AG04449 (cell line): ENCODE measurements at places on chromosomes 1 and 21.

DNA sequence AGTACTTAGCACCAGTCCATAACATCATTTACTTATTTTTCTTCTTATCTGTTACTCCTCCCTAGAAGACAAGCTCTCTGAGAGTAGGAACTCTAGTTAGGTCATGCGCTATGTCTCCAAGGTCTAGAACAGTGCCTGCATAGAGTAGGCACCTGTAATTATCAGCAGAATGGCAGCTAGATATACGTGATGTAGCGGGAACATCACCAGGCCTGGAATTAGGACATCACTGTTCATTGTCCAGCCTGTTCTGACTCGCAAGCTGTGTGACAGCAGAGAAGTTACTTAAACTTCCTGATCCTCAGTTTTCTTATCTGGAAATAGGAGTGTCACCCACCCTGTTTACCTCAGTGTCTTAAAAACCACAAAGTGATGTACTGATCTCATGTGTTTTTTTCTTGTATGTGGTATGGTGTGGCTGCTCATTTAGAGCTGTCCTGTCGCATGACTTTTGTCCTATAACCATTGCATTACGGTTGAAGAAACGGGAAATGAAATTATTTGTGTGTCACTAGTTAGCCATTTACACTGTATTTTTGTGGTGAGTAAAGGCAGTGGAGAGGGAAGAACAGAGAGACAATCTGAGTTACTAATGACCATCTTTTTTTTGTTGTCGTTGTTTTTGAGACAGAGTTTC is 37.1 kb upstream of the EXO1 start:
- DNase-seq: no peak

DNA sequence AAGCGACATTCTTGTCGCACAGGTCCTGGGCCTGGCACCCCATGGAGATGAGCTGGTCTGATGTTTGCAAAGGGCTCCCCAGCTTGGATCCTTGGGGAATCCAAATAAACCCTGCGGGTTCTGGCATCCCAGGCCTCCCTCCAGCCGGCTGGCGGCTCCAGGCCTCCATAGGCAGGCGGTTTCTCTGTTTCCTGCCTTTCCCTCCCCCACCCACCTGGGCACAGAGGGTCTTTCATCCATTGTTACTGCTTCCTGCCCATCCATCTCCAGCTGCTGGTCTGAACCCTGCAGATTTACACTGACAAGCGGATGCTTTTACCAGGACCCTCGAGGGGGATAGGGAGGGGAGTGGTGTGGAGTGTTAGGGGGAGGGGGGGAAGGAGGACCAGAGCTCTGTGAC is 39.1 kb upstream of the ID3 start:
- no peak for DNase-seq

GRCh38 chr1:47709019-47709871 is 271.4 kb downstream of the FOXD2 start:
- no peak for DNase-seq

DNA sequence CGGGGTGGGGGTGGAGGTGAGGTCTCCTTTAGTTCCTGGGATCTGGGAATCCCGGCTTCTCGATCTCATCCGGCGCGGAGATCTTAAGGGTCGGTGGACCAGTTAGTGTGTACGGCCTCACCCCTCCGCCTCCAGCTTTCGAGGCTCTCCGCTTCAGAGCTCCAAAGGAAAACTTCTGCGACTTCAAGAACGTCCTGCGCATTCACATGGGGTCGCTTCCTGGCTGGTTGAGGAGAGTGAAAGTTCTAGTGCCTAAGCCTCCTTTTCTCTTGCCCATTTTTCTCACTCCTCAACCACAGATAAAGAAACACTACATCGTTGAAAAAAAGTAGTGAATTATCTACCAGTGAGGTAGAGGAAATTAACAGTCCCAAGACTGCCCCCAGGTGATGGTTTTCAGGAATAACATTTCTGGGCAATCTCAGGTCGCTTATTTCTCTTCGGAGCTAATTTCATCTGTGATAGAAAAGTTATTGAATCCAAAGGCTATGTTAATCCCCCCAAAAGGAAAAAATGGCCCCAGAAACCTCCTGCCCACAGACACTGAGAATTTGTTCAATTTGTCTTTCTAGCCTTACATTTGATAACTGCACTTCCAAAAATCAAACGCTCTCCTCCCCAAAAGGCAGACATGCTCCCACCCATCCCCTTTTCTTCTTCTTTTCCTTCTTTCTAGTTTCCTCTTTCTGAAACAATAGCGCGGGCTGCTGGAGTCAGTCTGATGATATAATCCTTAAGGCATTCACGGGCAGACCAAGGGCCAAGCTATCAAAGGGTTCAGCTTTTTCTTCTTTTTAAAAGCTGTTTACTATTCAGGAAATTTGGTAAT is 20.6 kb upstream of the TBX15 start:
- DNase-seq: no peak

DNA sequence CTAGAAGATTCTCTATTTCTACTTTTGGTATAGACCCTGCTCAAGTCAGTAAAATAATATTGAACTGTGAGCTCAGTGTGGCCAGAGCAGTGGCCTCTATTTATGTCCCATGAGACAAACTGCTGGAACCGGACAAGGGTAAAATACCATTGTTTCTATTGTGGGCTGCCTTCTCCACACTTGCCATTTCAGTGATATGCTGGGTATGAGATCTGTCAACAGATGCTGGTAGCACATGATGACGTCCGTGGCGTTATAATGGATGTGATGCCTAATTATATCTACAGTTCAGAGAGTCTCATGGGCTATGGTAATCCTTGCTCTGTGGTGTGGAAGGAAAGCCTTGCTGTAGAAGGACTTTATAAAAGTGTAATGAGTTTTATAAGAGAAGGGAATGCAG is 2.4 kb downstream of the ACTN2 start:
- no peak for DNase-seq

GRCh38 chr1:243745356-243745755 is 104.7 kb downstream of the AKT3 start:
- no peak for DNase-seq

DNA sequence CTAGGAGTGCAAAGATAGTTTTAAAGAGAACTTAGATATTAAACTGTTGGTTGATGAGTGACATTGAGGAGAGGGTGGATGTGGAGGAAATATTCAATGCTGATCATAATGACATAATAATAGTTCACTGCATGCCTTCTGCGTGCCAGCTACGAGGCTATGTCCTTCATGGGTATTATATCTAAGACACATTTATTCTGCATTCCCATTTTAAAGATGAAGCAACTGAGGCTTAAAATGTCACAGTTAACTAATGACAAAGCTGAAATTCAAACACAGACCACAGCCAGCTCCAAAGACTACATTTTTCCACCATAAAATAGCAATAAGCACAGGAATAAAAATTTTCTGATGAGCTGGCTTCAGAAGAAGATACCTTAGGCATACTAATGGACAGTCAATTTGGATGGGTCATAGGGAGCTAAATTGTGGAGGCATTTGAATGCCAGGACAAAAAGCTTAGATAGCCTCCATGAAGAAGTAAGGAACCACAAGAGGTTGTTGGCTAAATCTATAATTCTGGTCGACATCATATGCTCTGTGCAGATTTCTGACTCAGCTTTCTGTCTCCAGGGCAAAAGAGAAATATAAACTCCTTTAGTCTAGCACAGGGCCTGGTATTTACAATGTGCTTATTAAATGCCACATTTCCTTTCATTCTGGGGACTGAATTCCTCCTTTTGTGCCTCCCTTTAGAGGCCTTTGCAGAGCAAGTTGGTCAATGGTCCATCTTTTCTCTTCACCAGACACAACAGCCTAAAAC is 71.2 kb upstream of the NRIP1 start:
- no peak for DNase-seq

GRCh38 chr1:240823357-240823756 is 211.4 kb upstream of the GREM2 start:
- no peak for DNase-seq

GRCh38 chr1:208756339-208756981 is 512.3 kb upstream of the PLXNA2 start:
- DNase-seq: no peak

GRCh38 chr1:96116731-96117130 is 604.9 kb upstream of the PTBP2 start:
- DNase-seq: no peak

DNA sequence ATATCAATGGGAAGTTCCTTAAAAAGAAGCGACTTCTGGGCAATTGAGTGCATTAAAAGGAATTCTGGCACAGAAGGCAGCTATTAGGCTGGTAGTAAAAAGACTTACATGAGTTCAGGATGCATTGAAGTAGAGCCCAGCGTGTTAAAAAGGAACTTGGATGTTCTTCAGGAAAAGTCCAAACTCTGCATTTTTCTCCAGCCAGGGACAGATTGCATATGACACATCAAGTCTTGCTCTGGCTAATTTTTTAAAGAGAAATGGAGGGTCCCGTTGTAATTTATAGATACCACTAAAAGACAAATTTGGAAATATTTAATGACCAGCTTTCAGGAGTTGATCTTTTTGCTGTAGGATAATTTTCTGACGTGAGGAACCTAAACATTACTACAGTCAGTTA is 1.2 kb downstream of the TPRG1L start:
- no peak for DNase-seq
